ENCODE measurements at places on chromosomes 1 and 21. TPM values are rescaled to one million over a fixed set of nuclear protein-coding genes. Genes with fewer than 3 reads are reported as not detected.

GRCh38 chr1:48523558-48523957 lies 51.6 kb upstream of the SPATA6 start:
- no peak for DNase-seq

GRCh38 chr1:153343811-153344717 lies 4.6 kb downstream of the PGLYRP4 start:
- DNase-seq, result no peak

DNA sequence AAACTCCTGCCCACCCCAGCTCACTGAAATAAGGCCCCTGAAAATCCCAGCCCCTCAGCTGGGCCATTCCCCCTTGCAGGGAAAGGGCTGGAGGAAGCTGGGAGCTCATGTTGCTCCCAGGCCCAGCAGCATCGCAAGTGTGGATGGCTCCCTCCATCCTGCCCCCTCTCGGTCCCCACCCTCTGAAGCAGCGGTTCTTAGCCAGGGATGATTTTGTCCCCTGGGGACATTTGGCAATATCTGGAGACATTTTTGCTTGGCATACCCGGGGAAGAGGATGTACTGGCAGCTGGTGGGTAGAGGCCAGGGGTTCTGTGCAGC lies 56.8 kb downstream of the PSMG1 start:
- no peak for DNase-seq

- no peak for DNase-seq
These were observed 9.3 kb upstream of the LORICRIN start for GRCh38 chr1:153250166-153250565.

DNA sequence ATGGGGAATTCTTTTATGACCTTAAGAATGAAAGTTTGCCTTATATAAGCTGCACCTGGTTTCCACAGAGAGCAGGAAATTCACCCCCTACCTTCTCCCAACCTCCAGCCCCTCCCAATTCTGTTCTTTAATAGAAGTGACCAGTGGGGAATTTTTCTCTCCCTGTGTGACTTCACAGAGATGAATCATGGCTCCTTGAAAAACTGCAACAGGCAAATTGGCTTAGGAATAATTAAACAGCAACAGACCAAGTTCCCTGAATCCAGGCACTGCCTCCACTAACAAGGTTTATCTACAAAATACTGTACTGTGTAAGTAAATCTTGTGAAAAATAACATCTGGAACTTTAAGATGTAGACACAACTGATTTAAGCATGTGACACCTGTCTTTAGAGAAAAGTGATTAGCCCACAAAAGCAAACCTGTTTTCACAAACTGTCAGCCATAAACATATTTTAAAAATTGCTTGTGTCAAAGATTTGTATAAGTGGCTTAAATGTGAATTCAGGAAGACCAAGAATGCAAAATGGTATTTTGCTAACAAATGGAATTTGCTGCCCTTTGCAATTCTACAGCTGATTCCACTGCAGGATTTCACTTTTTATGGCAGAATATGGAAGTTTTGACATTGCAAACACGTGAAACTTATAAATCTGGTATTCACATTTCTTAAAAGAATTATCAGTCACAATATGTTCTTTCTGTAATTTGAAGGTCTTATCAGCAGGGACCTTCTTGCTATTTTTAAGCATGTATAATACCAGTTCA lies 54.0 kb downstream of the ALG14 start:
- DNase-seq, result peak; percentile 5

DNA sequence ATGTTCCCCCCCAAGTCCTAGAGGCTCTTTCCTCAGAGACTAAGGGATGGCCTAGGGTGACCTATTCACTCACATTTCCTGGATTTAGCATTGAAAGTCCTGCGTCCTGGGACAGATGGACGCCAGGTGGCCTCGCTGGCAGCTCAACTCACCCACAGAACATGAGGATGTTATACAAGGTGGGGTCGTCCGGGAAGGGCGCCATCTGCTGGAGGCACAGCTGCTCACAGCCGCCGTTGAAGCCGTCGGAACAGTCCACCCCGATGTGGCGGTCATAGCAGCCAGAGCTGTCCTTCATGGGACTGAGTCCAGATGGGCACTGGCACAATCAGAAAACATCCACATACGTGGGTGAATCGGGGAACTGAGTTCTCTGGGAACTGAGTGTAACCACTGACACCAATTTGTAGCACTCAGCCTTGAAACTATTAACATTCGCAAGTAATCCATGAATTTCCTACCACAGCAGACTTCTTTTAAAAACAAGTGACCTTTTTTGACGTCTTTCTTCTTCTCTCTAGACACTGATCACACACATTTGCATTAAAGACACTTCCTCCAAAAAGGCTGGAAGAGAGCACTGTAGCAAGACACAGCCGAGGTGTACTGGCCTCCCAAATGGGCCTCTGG lies 215.4 kb downstream of the ASTN1 start:
- DNase-seq, result peak; percentile 78

GRCh38 chr1:71083271-71083670 lies 2.4 kb upstream of the ZRANB2 start:
- no peak for DNase-seq

- no peak for DNase-seq
These were observed 107.7 kb downstream of the ITSN1 start for GRCh38 chr21:33750017-33750416.

- no peak for DNase-seq
These were observed 20.4 kb downstream of the LEPR start for GRCh38 chr1:65440915-65441314.

DNA sequence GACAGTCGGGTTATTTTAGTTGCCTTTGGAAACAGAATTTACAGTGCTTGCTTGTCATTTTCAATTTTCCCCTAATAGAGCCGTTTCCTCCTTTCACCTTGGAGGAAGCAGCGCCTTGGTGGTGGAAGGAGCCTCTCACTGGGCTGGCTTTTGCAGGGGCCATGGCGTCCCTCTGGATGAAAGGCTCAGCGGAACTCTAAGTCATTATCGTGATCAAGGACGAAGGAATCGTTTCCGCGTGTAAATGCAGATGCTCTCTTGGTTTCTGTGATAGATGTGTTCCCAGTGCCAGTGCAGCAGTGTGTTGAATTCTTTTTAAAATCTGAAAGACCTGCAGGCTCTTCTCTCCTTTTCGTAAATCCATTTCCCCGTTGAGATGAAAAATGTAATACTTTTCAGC lies 126.2 kb upstream of the LMO4 start:
- no peak for DNase-seq

GRCh38 chr1:47424336-47424982 lies 8.4 kb downstream of the FOXE3 start:
- DNase-seq, result peak; percentile 63

GRCh38 chr1:155900161-155900560 lies 11.0 kb downstream of the RIT1 start:
- no peak for DNase-seq

DNA sequence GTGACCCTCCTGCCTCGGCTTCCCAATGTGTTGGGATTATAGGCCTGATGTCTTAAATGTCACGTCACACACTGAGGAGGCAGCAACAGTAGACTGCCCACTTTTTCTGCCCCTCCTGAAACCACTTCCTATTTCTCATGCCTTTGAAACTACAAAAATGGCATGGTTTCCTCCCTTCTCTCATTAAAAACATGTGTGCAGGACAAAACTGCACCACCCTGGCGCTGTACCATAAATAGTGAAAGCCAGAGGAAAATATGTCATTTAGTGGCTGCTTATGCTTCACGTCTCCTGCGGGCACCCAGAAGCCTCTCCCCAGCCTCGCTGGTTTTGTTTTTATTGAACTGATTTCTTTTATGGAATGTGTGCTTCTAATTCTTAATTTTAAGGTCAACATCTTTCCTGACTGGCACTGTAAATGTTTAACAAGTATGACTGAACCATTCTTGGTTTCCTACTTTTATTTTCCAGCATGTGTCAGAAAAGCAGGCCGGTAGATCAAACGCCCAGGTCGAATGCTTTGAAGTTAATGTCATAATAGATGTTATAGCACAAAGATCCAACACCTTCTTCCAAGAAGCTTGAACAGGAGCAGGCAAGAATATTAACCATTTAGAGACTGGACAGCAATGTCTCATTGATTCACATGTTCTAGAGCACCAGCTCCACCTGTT lies 59.6 kb upstream of the C1orf87 start:
- no peak for DNase-seq

DNA sequence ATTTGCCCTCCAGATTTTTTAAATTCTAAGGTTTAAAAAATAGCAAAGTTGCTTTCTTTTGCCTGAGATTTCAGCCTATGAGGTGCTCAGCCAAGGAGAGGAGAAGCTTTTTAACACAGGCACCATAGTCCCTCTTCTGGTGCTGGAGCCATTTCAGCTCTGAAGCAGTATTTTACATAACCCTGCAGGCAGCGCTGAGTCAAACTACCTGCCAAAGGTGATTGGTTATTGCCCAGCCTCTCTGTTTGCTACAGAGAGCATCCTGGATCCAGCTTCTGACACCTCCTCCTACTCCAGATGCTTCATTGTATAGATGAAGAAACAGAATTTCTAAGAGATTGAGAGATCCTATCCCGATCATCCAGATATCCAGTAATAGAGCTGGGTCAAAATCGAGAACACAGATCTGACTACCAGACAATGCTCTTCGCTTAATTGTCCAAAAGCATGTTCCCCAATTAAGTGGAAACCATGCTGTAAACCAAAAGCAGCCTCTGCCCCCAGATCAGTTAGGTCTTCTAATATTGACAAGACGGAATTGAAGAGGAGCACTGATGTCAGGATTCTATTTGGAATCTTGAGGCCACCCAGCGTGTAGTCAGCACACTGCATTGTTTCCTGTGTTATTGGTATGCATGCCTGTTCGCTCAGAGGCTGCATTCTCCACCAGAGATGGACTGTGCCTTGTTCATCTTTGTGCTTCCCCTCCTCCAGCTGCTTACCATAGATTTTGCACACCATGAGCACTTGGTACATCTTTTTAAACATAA lies 22.1 kb downstream of the RGS8 start:
- no peak for DNase-seq

- no peak for DNase-seq
These were observed 271.0 kb downstream of the DSCAM start for GRCh38 chr21:40575976-40576375.

GRCh38 chr21:35770101-35770945 lies 290.0 kb downstream of the SETD4 start:
- DNase-seq, result no peak

- DNase-seq, result no peak
These were observed 54.5 kb downstream of the PAPPA2 start for GRCh38 chr1:176517484-176517883.

GRCh38 chr1:2882966-2883696 lies 81.6 kb upstream of the TTC34 start:
- peak; percentile 15 for DNase-seq

DNA sequence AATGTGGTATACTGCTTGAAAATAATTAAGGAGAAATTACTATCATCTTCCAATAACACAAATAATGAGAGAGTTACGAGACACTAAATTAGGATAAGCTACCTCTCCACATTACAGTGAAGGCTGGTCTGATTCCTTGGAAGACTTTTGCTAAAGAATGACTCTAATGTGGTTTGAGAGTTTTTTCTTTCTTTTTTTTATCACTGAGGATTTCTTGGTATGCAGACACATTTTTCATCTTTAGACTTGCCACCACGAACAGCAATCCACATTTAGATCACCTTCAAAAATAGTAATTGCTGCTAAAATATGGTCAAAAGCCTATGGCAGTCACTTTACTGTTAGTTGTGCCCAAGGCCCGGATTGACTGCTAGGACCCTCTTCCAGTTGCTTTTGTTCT lies 16.6 kb upstream of the TMEM35B start:
- DNase-seq, result no peak

DNA sequence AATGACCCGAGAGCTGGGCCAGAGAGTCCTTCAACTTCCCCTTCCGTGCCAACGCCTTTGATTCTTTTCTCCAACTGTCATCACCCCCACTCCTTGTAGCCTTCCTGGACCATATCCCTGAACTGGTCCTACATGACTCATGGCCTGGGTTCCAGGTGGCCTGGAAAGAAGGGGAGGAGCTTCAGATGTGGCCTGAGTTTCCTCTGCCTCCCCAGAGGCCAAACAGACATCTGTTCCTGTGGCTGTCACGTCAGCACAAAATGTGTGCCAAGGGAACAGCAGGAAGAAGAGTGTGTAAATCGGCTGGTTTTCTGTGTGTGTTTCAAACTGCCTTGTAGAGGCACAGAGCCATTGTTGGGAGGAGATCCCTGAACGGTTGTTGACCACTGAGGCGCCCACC lies 24.9 kb upstream of the KIRREL1 start:
- DNase-seq, result peak; percentile 12

DNA sequence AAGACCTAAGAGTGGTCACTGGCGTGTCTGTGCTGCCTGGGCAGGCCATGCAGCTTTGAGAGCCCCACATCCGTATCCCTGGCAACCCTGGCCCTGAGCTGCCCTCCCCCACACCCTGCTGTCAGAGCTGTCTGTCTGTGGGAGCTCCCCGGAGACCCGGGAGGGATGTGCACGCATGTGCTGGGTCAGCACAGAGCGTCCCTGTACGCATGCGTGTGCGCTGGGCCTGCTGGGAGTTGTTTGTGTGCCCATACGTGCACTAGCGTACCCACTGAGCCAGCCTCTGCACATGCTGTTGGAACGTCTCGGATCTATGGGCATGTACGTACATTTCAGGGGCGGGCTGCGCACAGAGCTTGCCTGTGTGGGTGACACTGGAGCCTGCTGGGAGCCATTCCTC lies 89.3 kb downstream of the EPHB2 start:
- DNase-seq, result no peak

- DNase-seq, result no peak
These were observed 132.4 kb upstream of the TIAM1 start for GRCh38 chr21:31476263-31477022.

- DNase-seq, result no peak
These were observed 35.9 kb downstream of the CNST start for GRCh38 chr1:246602194-246602593.

DNA sequence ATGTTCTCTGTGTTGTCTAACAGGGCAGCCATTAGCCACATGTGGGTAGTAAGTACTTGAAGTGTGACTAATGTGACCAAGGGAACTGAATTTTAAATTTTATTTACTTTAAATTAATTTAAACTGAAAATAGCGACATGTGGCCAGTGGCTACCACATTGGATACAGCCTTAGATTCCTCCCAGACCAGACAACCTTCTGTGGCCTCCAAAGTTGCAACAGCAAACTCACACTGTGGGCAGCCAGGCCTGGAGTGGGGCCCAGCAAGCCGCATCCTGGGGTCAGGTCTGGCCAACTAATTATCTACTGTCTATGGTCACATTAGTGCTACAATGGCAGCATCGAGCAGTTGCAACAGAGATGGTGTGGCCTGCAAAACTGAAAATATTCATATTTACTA lies 11.7 kb downstream of the EIF2D start:
- no peak for DNase-seq

The ARV1 gene
- 31.2 TPM for polyA plus RNA-seq

The TMEM61 gene
- polyA plus RNA-seq, result not detected

The FCRL6 gene
- not detected for polyA plus RNA-seq

The CCDC17 gene
- polyA plus RNA-seq, result 0.49 TPM

The LELP1 gene
- not detected for polyA plus RNA-seq

The S100A7 gene
- polyA plus RNA-seq, result not detected
